Upper lobe of right lung (tissue), 1 donor: ENCODE measurements at places on chromosomes 1 and 21. TPM values are rescaled to one million over a fixed set of nuclear protein-coding genes. Genes with fewer than 3 reads are reported as not detected.
A peak's percentile ranks its signal among the peaks of the same experiment; 100 is the strongest.

Gene VWA1
- 87.4 TPM for total RNA-seq

- no peaks in the 10 kb centered on the region for H3K4me1 ChIP-seq
- no peak overlapping the region for H3K4me3 ChIP-seq
- H3K27ac ChIP-seq: no peak overlapping the region
- DNase-seq: no peak
- H3K27me3 ChIP-seq: no peaks in the 10 kb centered on the region
Observed at GRCh38 chr1:160884579-160884978, 401 bp downstream of the ITLN1 start.

DNA sequence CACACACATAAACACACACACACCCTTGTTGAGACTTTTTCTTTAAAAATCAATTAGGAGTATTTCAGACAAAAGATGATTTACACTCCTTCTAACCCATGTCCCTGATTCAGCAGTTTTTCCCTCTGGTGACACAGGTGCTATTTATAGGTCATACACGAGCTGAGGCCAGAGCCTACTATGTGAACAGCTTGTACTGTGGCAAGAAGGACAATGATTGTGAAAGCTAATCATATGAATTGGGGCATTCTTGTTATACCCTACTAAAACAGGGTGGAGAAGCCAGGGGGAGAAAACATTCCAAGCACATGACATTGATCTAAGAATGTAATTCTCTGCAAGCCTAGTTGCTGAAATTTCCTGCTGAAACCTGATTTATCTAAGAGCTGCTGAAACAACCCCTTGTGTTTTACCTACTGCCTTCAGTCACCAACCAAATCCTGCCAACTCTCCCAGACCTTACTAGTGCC, 60.3 kb downstream of the XCL1 start:
- H3K36me3 ChIP-seq: no peaks in the 10 kb centered on the region
- H3K4me3 ChIP-seq: no peak overlapping the region
- peak overlapping the region; percentile 5 for H3K27ac ChIP-seq
- peaks cover 7% of the 10 kb centered on the region for H3K4me1 ChIP-seq
- H3K27me3 ChIP-seq: no peaks in the 10 kb centered on the region

GRCh38 chr1:230690101-230690500, 23.8 kb downstream of the AGT start:
- DNase-seq: no peak
- no peaks in the 10 kb centered on the region for H3K27me3 ChIP-seq
- H3K27ac ChIP-seq: no peak overlapping the region
- H3K36me3 ChIP-seq: peaks cover 87% of the 10 kb centered on the region

Gene KLF17
- 0.52 TPM for total RNA-seq

- H3K4me1 ChIP-seq: no peaks in the 10 kb centered on the region
- H3K4me3 ChIP-seq: no peak overlapping the region
- no peaks in the 10 kb centered on the region for H3K27me3 ChIP-seq
- no peaks in the 10 kb centered on the region for H3K36me3 ChIP-seq
- no peak for DNase-seq
Observed at GRCh38 chr1:54570161-54570560, 22.1 kb downstream of the ACOT11 start.

DNA sequence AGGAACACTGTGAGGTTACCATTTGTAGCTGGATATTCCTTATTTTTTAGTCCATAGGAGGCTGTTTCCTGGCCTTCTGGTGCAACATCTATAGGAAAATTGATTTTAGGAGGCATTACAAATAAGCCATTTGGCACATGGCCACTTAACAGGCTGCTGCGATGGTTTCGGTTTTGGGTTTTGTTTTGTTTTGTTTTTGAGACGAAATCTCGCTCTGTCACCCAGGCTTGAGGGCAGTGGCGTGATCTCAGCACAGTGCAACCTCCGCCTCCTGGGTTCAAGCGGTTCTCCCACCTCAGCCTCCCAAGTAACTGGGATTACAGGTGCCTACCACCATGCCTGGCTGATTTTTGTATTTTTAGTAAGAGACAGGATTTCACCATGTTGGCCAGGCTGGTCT, 20.1 kb upstream of the LRRC8D start:
- H3K36me3 ChIP-seq: no peaks in the 10 kb centered on the region
- no peaks in the 10 kb centered on the region for H3K4me1 ChIP-seq
- H3K27ac ChIP-seq: no peak overlapping the region
- no peak for DNase-seq
- no peak overlapping the region for H3K4me3 ChIP-seq
